ENCODE measurements at places on chromosomes 2 and 18.

- no peak for DNase-seq
These were observed 219.6 kb downstream of the ETAA1 start for GRCh38 chr2:67616749-67617148.

- DNase-seq, result no peak
These were observed 599.1 kb upstream of the FSHR start for GRCh38 chr2:49753344-49753985.

GRCh38 chr18:51038110-51038509 is 8.1 kb downstream of the SMAD4 start:
- DNase-seq, result no peak

GRCh38 chr2:100895934-100896685 is 76.2 kb downstream of the NPAS2 start:
- DNase-seq, result no peak

GRCh38 chr2:165410276-165410675 is 59.2 kb upstream of the CSRNP3 start:
- DNase-seq, result no peak

GRCh38 chr2:8247905-8248622 is 433.8 kb upstream of the ID2 start:
- no peak for DNase-seq

GRCh38 chr2:10190737-10191532 is 68.4 kb downstream of the RRM2 start:
- no peak for DNase-seq

- DNase-seq, result no peak
These were observed 1176.2 kb downstream of the SUCLG1 start for GRCh38 chr2:83282841-83283240.

DNA sequence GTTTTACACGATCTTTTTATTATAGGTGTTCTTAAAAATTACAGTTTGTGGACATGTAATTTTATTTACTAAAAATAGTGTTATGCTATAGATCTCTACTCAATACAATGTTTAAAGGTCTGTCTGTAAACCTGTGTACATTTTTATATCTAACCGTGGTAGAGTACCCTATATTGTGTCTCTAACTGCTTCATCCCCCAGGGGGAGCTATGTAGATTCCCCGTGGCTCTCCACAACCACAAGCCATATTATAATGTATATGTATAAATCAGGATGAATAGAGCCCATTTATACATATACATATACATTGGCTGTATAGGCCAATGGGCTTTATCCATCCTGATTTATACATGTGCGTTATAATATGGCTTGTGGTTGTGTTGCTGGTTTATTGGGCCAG is 59.4 kb downstream of the ADAM23 start:
- DNase-seq, result no peak

DNA sequence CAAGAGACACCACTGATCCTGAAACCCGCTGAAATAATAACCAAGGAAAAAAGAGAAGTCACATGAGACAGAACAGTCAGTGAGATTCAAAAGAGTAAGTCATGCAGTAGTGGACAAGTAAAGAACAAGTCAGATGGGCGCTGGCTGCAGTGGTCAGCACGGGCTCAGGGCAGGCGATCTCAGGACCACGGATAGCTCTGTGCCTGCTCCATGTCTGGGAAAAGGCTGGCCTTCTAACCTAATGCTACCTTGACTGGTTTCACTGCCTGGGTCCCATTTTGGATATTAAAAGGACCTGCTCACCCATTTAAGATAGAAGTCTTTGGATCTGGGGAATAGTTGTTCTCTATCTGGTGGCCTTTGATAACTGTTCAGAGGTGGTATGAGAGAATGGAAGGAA is 61.7 kb upstream of the LCLAT1 start:
- DNase-seq, result no peak

- no peak for DNase-seq
These were observed 201.0 kb downstream of the RIT2 start for GRCh38 chr18:42914476-42914875.

- DNase-seq, result peak; percentile 52
These were observed 132.1 kb downstream of the MBP start for GRCh38 chr18:77000527-77000926.

DNA sequence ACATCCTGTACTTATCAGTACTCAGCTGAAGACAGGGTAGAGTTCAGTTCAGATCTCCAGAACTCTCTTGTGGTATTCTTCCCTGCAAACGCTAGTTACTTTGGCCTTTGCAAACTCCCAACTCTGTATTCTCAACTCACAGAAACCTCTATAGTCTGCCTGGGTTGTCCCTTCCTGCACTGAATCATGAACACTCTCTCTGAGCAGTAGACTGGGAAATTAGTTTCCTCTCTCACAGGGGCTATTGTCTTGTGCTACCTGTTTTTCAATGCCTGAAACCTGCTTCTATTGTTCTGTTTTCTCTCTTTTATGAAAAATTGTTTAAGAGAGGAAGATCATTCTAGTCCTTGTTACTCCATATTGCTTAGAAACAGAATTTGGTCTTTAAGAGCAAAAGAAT is 134.7 kb downstream of the VIT start:
- DNase-seq, result no peak

All from breast epithelium (tissue), 4 donors.